ENCODE measurements at places on chromosomes 4 and X. TPM values are rescaled to one million over a fixed set of nuclear protein-coding genes. Genes with fewer than 3 reads are reported as not detected.

PDZD4 gene
- total RNA-seq, result 165 TPM

DNA sequence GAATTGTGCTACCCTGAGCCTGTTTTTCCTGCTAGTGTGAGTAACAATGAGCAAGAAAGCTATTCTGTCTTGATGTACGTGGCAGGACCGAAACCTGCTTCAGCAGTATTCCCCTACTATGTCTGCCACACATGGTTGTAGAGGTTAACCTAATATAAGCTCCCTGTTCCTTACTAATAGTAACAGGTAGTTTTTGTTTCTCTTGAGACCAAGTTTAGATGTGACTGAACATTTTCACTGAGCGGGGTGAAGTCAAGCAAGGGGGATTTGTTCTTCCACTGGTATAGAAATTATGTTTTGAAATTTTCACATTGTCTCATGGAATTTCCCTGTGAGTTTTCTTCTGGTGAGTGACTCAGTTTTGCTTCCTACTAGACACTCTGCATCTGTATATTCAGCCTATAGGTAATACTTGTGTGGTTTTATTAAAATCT is 37.3 kb downstream of the RRAGB start:
- DNase-seq, result no peak

DNA sequence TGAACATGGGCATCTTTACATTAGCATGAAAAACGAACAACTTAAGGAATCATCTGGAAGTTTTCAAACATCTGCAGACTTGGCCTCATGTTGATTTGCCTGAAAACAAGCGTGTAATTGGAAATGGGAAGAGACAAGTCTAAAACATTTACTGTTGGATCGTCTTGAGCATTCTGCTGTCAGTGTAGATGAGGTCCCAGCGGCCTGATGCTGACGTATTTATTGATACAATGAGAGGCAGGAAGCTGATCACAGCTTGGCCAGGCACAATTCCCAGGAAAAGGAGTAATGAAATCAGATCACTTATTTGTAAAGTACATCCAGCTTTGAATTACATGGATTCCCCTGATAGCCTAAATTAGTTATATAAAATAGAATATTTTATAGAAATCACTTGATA is 210.6 kb downstream of the CLCN4 start:
- DNase-seq, result no peak

DNA sequence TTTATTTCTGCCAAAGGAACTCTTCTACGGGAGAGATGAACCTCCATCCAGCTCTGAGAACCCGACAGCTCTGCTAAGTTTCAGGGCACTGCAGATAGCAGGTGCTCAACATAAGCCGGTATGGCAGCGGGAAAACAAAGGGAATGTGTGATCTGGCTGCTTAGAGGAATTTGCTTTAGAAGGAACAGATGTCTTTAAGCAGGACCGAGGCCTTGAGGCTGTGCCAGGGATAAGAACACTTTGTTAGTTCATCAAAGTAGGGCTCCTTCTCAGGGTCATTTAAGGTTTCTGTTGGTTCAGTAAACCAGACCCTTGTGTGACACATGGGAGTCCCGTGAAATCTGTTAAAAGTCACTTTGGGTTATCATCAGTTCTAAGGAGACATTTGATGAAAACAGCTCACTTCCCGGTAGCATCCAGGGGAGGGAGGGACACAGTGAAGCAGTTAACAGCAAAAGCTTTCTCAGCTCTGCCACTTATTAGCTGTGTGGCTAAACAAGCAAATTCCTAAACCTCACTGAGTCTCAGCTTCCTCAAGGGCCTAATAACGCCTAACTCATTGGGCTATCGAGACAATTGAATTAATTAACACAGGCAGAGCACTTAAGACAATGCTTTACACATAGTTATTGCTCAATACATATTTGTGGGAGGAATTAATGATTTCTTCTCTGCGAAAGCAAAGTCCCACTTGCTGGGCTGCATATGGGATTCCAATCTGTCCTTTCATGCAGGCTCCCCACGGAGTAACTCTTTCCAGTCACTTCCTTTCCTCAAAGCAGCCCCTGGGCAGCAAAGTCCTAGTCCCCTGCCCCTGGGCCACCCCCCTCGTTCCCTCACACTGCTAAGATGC is 2.9 kb upstream of the FTSJ1 start:
- no peak for DNase-seq

- DNase-seq, result no peak
Observed at GRCh38 chr4:18100657-18101056, 79.1 kb upstream of the LCORL start.

DNA sequence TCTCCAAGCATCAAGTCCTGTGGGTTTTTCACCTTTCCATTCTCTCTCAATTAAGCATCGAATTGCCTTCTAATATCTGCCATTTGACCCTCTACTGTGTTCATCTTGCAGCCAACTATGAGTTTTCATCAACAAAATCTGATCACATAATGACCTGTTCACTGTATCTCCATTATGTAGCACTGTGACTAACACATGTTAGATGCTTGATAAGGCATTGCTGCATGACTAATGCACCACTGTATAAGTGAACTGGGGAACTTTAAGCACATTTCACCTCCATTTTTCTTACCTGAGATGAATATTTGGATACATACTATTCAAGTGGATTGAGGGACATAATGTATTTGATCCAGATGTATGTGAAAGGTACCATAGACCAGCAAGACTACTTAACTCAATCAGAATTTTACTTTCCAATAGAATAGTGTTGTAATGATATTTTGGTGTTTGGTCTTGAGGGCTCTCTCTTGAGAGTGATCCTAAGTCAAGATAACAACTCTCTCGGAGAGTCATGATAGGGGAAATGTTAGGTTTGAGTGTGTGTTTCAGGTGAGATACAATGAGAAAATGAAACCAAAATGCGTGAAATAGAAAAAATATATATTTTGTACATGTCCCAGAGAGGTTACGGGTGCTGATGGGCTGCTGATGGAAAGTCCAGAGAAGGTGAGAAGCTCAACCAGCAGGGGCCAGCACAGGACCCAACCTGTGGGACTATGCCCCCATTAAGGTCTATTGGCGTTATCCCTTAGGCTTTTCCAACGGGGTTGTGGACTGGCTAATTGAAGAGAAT is 60.2 kb upstream of the HS3ST1 start:
- no peak for DNase-seq

DNA sequence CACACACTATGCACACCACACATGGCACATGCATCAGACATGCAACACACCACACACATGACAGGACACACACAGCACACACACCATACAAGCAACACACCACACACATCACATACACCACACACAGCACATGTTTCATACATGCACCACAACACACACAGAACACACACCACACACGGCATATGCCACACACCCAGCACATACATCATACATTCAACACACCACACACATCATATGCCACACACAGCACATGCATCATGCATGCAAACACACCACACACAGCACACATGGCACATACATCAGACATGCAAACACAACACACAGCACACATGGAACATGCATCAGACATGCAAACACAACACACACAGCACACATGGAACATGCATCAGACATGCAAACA is 80.7 kb upstream of the LRPAP1 start:
- no peak for DNase-seq

DNA sequence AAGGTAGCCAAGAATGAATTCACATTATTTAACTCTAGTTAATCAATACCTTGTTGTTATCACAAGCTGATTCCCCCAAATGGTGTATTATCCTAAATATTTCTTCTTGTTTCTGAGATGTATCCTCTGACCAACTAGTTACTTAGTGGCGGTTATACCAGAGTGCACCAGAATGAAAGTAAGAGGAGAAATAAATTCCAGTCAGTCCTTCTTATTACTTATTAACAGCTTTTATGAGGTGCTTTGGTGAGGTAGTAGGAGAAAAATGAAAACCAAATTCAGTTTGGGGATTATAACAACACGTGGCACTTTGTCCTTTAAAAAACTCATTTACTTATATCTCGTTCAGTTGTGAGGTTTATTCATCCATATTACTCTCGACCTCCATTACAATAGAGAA is 101.9 kb downstream of the AMMECR1 start:
- no peak for DNase-seq

- DNase-seq, result no peak
Observed at GRCh38 chrX:134671294-134671693, 13.0 kb upstream of the PLAC1 start.

GRCh38 chr4:25370242-25370641 is 6.8 kb upstream of the ANAPC4 start:
- no peak for DNase-seq

GRCh38 chr4:101345596-101346350 is 1.6 kb downstream of the PPP3CA start:
- DNase-seq, result peak; percentile 58

Data from frontal cortex (tissue), 4 donors.